ENCODE measurements at places on chromosomes 3 and 15.

- no peak for DNase-seq
These were observed 7.3 kb downstream of the B3GNT5 start for GRCh38 chr3:183260167-183260904.

- DNase-seq: no peak
These were observed 44.0 kb upstream of the ETV5 start for GRCh38 chr3:186152889-186153292.

DNA sequence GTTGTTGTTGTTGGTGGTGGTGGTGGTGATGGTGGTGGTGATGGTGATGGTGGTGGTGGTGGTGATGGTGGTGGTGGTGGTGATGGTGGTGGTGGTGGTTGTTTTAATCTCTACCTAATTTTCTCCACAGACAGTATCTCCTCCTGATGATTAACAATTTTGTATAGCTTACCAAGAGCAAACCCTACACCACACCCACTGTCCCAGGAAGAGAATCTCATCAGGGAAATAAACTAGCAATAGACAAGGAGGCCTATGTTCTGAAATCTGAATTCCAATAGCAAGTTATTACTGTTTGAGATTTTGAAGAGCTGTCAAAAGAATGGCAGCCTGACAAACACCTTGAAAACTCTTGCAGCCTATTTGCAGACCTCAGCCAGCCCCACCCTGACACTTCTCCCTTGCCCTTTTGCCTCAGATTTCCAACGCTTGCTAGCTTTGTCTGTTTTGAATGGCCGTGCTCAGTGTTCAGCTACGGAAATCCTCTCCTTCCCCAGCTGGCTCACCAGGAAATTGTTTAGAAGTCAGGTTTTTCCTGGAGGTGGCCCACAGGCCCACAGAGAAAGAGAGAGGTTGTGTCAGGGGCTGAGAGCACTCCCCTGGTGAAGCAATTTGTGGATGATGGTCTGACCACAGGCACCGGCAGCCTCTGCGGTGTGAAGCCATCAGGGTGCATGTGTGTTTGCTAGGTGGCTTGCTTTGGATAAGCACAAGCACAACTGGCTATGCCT is 101.6 kb downstream of the MAGI1 start:
- DNase-seq: no peak

- DNase-seq: no peak
These were observed 42.8 kb upstream of the ADAMTSL3 start for GRCh38 chr15:83610901-83611685.

GRCh38 chr3:195059471-195060216 is 211.3 kb downstream of the XXYLT1 start:
- no peak for DNase-seq

GRCh38 chr3:69542805-69543429 is 157.0 kb upstream of the FRMD4B start:
- DNase-seq: no peak

- no peak for DNase-seq
These were observed 39.5 kb downstream of the NR2F2 start for GRCh38 chr15:96369825-96370621.

- DNase-seq: no peak
These were observed at the start of gene GABRB3 for GRCh38 chr15:26772154-26773066. Gene GABRB3 (minus strand): TSS chr15:26773066.

DNA sequence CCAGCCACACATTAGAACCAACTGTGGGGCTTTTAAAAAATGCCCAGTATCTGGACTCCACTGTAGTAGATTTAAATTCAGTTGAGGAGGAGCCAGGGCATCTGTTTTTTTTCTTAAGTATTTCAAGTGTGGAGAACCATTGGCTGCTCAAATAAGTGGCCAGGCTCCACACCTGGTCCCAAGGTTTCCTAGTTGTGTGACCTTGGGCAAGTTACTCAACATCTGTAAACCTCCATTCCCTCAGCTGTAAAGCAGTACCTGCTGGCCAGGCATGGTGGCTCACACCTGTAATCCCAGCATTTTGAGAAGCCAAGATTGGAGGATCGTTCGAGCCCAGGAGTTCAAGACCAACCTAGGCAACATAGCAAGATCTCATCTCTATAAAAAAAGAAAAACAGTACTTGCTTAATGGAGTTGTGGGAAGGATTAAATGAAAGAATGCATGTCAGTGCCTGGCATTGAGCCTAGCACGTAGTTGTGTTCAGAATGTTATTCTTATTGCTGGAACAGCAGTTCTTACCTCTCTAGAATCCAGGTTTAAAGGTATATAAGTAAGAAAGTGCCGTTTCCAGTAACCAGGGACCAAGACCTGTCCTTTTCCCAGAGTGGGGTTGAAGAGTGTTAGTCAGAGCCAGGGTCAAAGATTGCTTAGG is 2.0 kb downstream of the PPP1R14D start:
- no peak for DNase-seq

DNA sequence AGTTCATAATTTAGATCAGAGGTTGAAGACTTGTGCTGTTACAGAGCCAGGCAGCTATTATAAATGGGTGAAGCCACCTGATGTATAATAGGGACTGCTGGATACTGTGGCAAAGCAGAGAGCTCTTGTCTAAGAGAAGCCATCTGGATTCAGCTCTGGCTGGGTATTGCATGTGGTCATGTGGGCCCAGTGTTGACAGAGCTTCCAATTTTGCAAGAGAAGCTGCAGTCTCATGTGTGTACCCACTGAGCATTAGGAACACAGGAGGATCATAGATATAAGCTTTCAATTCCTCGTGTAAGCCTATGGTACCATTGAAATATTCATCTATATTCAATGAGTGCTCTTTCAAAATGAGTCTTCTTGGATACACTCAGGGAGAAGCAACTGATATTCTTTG is 303.9 kb upstream of the SLCO3A1 start:
- DNase-seq: no peak

DNA sequence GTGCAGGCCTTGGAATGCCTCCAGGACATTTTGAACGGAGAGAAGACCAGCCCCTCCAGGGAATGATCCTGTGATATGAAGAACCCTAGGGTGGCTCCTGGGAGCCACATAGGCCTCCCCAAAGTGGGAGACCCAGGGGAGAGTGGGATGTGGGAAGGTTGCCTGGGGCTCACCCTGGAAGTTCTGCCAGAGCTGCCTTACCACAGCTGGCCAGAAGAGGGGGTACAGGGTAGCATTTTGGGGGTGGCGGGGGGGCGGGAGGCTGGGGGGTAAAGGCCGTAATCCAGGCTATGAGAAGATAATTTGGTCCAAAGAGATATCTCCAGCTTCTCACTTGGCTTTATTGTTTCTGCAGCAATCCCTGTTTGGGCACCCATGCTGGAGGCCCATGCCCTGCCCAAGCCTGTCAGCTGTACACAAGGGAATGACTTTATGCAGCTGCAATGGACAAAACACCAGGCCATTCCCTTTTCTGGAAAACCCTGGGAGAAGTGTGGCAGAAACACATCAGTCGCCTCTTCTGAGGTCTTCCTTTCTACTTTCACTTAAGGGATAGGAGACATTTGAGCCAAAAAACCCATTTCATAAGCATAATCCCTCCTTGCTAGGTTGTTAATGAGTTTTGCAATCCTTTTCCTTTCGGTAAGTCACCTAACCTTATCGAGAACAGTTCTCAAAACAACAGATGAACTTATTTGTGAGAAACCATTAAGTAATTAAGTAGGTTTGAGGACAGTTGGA is 11.0 kb upstream of the MUSTN1 start:
- DNase-seq: no peak

DNA sequence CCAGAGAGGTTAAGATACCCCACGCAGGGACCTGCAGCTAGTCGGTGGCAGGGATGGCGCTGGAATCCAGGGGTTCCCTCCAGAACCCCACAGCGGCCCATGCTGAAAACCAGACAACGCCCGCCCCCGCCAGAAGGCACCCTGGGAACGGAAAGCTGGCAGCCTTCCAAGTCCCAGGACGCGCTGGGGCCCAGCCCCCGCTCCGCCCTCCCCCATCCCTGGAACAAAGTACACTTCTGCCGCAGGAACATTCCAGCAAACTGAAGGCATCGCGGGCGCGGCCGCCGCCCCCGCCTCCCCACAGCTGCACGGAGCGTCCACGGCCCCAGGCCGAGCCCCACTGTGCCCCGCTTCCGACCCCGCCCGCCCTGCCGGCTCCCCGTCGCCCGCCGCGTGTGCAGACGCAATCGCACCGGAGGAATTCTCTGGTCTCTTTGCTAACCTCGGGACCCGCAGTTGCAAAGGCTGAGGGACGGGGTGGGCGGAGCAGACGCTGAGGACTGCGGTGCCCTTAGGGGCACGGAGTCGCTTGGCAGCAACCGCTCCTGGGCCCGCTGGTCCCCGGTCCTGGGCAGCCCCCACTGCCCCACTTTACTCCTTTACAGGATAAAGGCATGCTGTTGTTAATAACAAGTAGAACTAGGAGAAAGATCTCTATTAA is 44.8 kb upstream of the RNU6-1 start:
- DNase-seq: peak; percentile 74
